ENCODE measurements at places on chromosomes 5 and 9.
A peak's percentile ranks its signal among the peaks of the same experiment; 100 is the strongest.

GRCh38 chr5:111954516-111955395 is 197.8 kb upstream of the NREP start:
- DNase-seq = no peak

GRCh38 chr5:91865915-91866314 is 482.8 kb upstream of the ARRDC3 start:
- no peak for DNase-seq

- no peak for DNase-seq
These were observed 143.8 kb downstream of the PALM2AKAP2 start for GRCh38 chr9:109923806-109924205.

- DNase-seq = no peak
These were observed 13.3 kb upstream of the PITX1 start for GRCh38 chr5:135047347-135047695.

GRCh38 chr5:127517480-127518318 is at the start of gene PRRC1:
TSS of gene PRRC1 (plus strand) at chr5:127517640. CDS start at chr5:127523480, 5,840 bp downstream.
- DNase-seq = peak; percentile 71

DNA sequence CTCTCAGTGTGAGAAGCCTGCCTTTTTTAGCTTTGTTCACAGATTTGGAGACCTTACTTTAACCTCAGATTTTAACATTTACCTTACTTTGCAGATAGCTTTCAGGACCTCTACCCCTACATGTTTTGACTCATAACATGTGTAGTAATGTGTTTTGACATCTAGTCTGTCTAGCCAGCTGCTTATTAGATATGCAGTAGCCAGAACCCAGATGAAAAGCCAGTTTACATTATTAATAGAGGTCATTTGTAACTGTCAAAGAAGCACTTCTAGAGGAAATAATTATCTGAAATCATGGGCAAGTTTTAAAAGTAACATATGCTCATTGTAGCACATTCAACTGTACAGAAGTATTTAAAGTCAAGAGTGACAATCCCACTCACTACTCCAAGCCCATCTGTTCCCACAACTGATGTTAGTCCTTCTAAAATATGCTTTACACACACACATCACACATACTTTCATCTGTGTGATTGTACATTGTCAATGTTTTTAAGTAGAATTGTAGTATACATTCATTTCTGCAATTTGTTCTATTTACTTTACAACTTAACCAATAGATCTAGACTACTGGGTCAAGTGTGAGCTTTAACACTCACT is 71.8 kb upstream of the NIPAL4 start:
- no peak for DNase-seq
